ENCODE measurements at places on chromosomes 2 and 18.

GRCh38 chr2:118842661-118843482, 4.6 kb downstream of the EN1 start:
- no peak for DNase-seq

DNA sequence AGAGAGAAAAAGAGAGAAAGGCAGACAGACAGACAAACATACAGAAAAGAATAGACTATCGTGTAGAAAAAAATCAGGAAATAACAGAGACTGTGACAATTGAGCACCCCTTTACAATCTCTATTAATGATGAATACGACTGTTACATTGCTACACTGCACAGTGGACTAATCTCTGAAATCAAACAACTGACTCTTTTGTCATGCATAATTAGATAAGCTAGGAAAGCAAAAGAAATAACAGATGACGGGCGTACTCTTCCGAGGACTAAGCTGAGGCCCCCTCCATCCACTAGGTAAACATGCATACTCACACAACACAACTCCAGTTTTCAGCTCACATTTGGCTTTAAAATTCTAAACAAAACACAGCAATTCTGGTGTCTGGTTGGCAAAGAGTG, 267.0 kb downstream of the NOL4 start:
- DNase-seq: no peak

DNA sequence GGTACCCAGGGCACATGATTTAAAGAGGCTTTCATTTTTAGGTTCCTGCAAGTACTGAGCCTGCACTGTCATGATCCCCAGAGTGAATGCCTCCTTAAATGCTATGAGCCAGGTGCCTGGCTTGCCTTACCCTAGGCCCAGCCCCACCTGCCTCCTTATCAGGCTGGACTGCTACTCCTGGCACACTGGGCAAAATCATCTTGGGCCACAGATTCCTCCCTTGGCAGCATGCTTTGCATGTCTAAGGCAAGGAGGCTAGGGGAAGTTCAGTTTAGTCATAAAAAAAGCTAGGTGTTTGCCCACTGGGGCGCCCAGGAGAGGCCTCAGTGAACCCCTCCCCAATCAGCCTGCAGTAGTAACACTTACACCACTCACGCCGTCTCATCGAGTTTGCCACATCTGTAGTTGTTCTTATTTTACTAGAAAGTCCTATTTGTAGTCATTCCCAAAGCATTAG, 45.1 kb downstream of the LBH start:
- DNase-seq: no peak

DNA sequence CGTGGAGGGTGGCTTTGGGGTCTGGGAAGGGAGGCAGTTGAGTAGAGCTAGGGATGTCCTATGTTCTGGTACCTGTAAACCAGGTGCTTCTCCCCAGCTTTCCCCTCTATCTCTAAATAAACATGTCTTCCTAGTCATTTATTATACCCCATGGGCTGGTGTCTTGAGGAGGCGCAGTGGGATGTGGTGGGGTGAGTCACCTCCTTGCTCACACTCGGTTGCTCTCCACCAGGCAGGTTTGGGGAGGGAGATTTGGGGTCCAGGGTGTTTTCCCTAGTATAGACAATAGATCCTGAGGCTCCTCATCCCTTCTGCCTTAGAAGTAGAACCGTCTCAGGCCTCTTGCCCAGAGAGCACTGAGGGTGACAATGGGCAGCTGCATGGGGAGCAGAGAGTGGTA, 5.1 kb downstream of the PSD4 start:
- DNase-seq: no peak

- DNase-seq: no peak
These were observed 54.4 kb downstream of the LRPPRC start for GRCh38 chr2:43941359-43941758.

DNA sequence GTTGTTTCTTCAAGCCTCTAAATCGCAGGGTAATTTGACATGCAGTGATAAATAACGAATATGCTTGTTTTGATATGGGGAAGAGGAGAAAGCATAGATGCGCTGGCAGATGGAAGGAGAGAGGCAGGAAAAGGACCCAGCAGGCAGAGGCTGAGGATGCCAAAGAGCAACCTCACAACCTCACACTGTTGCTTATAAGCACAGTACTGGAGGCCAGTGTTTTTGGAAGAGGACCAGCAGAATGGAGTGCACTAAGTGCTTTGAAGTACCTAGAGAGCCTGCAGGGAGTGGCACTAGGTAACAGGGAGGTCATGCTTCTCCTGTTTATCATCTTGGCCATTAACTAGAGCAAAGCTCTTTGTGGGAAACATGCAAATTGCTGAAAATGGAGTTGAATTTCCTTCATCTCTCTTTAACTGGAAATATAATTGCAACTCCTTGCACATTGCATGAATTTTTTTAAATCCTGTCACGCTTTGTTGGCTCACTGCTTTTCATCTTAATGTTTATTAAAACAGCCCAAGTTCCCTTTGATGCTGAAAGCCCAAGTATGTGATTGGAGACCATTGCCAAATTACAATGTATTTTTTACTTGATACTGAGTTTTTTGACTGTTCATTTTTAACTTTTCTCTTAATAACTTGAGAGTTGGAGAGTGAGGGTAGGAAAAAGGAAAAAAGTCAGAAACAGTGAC, 236.4 kb downstream of the LRRTM1 start:
- DNase-seq: no peak

GRCh38 chr2:45743531-45744396, 92.3 kb downstream of the PRKCE start:
- no peak for DNase-seq

Measured in occipital lobe (tissue), 3 donors.